ENCODE measurements at places on chromosomes 11 and 22.

- no peak for DNase-seq
Observed at GRCh38 chr22:49769691-49770546, 57.8 kb downstream of the BRD1 start.

GRCh38 chr22:42069801-42070516 lies 653 bp downstream of the NAGA start:
- DNase-seq: peak; percentile 26

GRCh38 chr11:72743321-72744221 lies 8.6 kb downstream of the ARAP1 start:
- no peak for DNase-seq

GRCh38 chr11:85889676-85890579 lies 34.7 kb downstream of the CCDC83 start:
- DNase-seq: no peak

DNA sequence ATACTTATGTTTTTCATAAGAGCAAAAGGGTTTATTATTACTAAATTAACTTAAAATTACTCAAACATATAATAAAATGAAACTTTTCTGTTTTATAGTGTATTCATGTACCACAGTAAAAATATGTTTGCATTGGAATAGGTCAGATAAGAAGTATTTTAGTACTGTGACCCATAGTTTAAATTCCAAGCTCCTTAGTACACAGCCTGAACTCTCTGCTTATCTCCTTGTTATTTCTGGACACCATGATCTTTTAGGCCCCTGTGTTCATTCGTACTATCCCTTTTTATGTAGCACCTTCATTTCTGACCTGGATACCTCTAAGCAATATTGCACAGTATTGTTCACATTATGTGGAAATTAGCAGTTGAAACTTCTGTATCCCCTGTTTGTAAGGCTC lies 296.7 kb upstream of the SYN3 start:
- no peak for DNase-seq

GRCh38 chr11:14312736-14313438 lies 46.1 kb downstream of the RRAS2 start:
- DNase-seq: no peak

DNA sequence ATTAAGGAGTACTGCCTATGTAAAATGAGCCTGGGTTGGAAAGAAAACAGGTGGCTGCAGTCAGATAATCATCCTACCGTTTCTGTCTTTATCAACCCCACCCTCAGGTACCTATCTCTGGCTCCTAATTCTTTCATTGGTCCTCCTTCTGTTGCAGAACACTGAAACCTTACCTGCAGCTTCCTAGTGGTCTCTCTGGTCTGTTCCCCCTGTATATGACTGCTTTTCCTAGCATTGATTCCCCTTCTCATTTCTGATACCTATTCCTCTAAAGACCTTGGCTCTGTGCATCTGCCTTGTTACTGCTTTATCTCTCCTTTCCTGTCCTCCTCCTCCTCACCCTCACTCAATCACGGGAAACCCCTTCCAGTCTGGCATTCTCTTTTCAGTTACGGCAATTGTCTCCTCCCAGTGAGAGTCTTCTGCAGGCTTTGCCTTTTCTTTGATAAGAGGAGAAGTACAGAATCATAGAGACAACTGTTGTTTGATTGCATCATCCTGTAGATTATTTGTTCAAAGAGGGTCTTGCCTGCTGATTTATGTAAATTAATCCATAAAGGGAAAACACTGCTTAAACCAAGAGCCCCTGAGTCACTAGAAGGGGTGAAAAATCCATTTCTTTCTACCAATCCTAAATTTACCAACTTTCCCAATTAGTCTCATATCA lies 301.2 kb downstream of the AASDHPPT start:
- DNase-seq: no peak

All from AML-193 (cell line).